ENCODE measurements at places on chromosomes 3 and 15.

GRCh38 chr3:72058493-72059081 lies 273.6 kb upstream of the PROK2 start:
- DNase-seq: no peak

- peak; percentile 64 for DNase-seq
These were observed 57.3 kb upstream of the RNF7 start for GRCh38 chr3:141680620-141681389.

GRCh38 chr3:55608301-55608937 lies 121.3 kb upstream of the WNT5A start:
- no peak for DNase-seq

- DNase-seq: no peak
These were observed 144.8 kb downstream of the PDCD6IP start for GRCh38 chr3:33943277-33943676.

- DNase-seq: no peak
These were observed 100.8 kb downstream of the SLCO3A1 start for GRCh38 chr15:91954292-91954691.

- no peak for DNase-seq
These were observed 80.6 kb downstream of the FBXL22 start for GRCh38 chr15:63677778-63678177.

GRCh38 chr3:183122257-183122932 lies 23.1 kb upstream of the MCCC1 start:
- peak; percentile 88 for DNase-seq

GRCh38 chr15:26565542-26565941 lies 207.3 kb downstream of the GABRB3 start:
- no peak for DNase-seq

GRCh38 chr3:188164248-188164687 lies 10.3 kb downstream of the LPP start:
- no peak for DNase-seq

GRCh38 chr15:47587940-47588802 lies 129.1 kb upstream of the SEMA6D start:
- peak; percentile 68 for DNase-seq

DNA sequence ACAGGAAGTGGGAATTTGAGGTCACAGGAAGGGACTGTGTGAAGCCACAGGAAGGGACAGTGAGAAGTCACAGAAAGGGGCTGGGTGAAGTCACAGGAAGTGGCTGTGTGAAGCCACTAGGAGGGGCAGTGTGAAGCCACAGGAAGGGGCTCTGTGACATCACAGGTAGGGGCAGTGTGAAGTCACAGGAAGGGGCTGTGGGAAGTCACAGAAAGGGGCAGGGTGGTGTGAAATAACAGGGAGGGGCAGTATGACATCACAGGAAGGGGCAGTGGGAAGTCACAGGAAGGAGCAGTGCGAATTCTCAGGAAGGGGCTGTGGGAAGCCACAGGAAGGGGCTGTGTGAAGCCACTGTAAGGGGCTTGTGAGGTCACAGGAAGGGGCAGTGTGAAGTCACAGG lies 35.8 kb downstream of the GASK1A start:
- no peak for DNase-seq

GRCh38 chr15:31084176-31084575 lies 17.3 kb downstream of the TRPM1 start:
- DNase-seq: no peak

DNA sequence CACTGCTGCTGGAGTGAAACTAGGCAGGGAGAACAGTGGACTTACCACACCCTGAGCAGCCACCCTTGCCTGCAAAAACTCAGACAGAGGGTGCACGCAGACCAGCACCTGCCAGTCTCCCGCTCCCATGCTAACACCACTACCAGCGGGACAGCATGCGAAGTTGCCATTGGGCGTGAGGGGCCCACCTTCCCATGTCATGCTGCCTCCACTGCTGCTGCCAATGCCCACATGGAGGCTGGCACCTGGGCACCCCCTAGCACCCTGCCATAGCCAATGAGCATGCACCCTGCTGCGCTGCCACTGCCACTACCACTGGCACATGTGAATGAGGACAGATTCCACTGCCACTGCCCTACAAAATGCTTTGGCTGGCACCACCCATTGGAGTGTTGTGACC lies 19.7 kb upstream of the MINAR1 start:
- no peak for DNase-seq

- no peak for DNase-seq
These were observed 53.3 kb downstream of the TIPARP start for GRCh38 chr3:156727519-156728205.

DNA sequence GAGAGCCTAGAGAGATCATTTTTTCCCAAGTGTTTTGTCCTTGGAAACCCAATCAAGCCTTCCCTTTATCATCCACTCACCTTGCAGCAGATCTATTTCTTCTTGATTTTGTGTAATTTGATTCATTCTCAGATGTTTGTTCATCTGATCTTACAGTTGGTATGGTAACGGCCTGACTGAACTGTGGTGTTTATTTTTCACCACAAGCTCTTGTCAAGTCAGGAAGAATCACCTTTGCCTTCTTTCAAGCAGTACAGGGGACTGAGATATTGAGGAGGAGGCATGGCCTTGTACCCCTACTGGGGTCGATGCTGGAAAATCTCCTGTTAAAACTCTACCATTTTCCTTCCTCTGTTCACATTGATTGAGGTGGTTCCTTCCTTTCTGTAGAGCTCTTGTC lies 361.4 kb upstream of the CFAP20DC start:
- DNase-seq: no peak

GRCh38 chr3:128873244-128874022 lies 6.0 kb upstream of the ACAD9 start:
- DNase-seq: no peak

GRCh38 chr15:35777061-35777460 lies 231.1 kb upstream of the DPH6 start:
- DNase-seq: no peak

- no peak for DNase-seq
These were observed 338.1 kb downstream of the GAP43 start for GRCh38 chr3:115961380-115961779.

- DNase-seq: no peak
These were observed 115.1 kb downstream of the SLCO3A1 start for GRCh38 chr15:91968610-91969009.

DNA sequence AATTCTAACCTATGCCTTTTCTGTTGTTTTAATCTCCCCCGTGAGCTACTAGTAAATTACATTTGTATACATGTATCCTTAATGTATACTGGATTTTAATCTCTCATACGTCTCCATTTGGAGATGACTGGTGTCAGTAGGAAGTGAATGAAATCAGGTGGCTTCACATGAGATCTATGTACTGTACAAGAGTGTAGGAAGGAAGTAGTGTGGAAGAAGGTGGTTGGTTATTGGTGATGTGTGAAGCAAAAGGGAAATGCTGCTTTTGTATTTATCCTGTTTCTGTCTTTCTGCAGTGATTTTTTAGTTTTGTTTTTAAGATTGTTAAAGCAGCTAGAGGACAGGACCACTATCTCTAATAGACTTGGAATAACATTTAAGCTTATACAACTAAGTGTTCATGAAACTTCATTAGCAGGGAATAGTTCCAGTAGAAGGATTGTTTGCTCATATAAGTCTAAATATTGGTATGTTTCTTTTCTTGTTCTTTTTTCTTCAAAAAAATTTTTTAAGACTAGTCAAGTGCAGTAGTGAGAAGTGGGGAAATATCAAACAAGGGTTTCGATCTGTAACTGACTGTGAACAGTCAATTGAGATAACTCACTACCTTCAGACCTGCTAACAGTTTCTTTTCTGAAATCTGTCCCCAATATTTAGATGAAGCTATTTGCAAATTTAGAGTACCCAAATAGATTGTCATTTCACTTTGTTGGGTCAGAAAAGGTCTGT lies 15.3 kb downstream of the SNX1 start:
- DNase-seq: no peak

DNA sequence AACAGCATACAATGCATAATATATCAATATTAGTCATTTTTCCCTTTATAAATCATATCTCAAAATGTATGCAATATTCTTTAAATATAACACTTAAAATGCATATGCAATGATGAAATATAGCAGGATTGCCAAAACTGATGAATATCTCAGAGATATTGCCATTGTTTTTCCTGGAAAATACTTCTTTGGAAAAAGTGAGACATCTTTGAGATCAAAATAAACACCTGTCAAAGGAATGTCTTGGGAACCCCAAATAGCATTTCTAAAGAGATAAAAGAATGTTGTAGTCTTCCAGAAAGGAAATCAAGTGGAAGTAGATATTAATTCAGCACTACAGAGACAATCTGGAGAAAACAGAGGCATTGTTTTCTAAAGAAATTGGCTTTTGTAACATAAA lies 457.8 kb upstream of the UBE2E2 start:
- DNase-seq: no peak

DNA sequence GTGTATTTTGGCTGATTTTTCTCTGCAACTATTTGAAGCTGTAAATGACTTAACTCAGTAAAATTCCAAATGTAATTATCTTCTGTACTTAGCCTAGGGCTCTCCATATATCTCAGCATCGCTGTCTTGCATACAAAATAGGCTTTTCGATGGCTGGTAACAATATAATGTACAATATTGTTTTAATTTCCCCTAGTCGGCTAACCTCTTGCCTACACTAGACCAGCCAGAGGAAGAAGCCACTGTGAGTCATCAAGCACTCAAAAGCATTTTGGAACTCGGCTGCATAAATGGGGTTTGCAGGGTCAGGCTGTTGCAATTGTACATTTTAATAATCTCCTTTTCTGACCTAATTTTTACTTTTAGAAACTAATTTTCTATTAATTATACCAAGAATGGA lies 583.8 kb downstream of the FOXP1 start:
- peak; percentile 93 for DNase-seq

DNA sequence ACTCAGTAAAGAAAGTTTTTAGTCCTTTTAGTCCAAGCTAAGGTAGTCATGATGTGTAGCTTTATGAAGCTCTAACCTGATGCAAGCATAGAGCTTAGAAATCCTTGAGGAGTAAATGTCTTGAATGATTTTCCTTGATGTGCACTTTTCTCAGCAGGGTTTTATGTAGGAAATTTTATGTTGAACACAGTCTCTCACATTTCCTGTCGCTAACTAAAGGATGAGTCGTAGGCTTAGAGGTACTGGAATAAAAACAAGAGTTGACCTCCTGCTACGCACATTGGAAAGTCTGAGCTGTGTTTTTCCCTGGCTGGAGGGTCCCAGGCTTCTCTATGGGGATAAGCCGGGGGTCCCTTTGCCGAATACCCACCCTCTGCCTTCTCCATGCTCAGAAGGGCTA lies 34.7 kb upstream of the ZPLD1 start:
- no peak for DNase-seq

DNA sequence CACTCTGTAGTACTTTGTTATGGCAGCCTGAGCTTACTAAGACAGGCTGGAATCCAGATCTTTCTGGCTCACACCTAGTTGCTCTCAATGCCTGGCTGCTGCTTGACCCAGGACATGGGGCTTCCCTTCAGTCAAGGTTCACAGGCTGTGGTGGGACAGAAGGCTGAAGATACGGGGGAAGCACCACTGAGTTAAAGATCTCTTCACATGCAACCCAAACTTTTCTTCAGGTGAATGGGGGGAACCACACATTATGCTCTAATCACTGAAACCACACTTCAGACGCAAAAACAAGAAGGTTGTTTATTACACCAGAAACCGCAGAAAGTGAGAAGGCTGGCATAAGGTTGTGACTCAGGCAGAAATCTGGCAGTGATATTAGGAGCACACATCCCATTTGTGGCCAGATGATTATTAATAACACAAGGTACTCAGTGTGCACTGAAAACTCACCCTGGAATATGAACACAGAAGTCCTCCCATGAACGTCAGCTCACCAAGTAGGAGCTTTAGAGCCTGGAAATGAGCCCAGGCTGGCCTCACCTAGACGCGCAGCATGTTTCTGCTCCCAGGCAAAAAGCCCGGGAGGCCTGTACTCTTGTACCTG lies 230.5 kb upstream of the CHRNA7 start:
- no peak for DNase-seq

GRCh38 chr3:16816048-16816780 lies 68.5 kb upstream of the PLCL2 start:
- no peak for DNase-seq

- DNase-seq: no peak
These were observed 1.7 kb downstream of the GALK2 start for GRCh38 chr15:49171790-49172189.

DNA sequence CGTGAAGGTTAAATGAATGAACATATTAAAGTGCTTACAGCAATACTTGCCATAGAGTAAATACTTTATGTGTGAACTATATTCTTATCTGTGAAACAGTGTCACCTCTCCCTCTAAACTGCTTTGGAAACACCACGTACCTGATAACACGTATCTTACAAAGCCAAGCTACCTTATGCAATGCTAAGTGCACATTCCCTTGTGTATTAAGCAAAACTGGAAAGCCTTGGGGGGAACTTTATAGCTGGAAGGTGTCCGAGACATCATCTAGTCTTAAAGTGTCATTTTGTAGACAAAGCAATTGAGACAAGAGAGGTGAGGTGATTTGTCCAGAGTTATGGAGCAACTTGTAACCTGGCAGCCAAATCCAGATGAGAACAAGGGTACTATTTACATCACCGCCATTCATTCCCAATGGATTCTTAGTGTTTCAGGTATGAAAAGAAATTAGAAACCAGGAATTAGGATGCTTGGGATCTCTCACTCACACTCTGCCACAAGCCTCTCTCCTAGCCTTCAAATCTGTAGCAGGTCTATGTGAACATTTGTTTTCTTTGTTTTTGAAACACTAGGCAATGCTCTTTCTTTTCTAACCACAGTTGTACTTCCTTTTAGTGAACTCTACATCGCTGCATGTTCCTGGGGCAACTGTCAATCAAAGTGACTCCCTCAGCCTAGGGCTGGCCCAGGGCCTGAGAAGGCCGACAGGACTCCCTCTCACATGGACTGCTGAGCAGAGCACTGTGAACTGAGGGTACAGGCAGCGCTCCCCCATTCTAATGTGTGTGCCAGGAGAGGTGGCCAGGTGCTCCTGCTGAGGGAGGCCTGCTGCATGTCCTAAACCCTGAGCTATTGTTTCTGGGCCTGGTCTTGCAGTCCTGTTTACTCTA lies 13.9 kb upstream of the MGLL start:
- no peak for DNase-seq

DNA sequence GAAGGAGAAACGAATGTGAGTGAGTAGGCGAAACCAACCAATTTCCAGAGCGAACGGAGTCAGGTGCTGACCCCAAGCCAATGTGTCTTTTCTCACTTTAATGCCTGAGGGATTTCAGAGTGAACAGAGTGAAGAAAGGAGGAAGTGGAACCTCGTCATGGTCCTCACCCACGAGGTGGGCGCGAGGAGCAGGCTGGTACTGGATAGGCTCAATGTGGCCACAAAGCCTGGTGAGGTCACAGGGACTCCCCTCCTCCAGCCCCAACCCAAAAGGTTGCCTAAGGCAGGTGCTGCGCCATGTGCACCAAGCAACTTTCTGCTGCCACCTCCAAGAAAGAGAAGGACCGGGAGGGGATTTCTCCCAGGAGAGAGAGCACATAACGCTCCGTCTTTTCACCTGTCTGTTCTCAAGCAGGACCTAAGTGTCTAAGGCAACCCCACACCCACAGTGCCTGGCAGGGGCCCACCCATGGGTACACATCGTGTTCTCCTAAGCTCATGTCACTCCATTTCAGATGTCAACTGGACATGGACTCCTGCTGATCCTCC lies 3.8 kb downstream of the NRROS start:
- DNase-seq: no peak
